ENCODE measurements at places on chromosomes 5 and 9.

GRCh38 chr5:62093976-62094375, 212.0 kb upstream of the KIF2A start:
- DNase-seq, result no peak

GRCh38 chr9:134159566-134160245, 4.7 kb downstream of the RNU6ATAC start:
- DNase-seq, result no peak

- DNase-seq, result no peak
Measured at GRCh38 chr9:68597362-68597997, 56.8 kb upstream of the TMEM252 start.

- no peak for DNase-seq
Measured at GRCh38 chr9:6014670-6015270, 654 bp downstream of the RANBP6 start.

DNA sequence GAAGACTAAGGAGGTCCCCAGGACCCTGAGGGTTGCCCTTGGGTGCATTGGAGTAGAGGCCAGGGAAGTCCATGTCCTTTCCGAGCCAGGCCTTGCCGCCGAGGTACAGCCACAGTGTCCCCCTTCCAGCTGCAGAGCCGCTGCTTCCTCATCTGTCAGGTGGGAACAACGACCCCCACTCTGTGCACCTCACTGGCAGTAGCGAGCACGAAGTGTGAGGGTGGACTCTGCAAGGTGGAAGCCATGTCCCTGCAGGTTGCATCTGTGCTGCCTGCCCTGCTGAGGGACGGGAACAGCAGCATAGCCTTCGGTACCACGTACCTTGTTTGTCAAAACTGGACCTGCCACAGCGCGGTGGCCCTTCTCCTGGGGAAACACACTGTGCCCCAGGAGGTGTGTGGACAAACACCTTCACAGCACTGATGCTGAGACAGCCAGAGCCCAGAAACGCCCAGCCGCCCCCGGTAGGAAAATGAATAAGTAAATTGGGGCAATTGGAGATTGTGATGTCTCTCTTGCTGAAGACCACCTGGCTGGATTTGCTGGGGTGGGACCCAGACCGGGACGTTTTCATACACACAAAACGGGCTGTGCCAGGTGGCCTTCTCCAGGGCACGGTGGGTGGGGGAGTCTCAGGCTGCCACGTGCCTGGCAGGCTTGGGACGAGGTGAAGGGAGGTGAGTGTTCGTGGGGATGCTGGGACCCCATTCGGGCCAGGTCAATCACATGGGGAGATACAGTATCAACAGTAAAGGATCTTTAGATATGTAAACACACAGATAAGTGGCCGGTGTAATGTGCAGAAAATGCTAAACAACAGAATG, 157.3 kb downstream of the RXRA start:
- no peak for DNase-seq

GRCh38 chr5:172758077-172758833, 12.7 kb downstream of the DUSP1 start:
- DNase-seq, result no peak

- DNase-seq, result no peak
Measured at GRCh38 chr5:146042628-146043279, 62.6 kb downstream of the PLAC8L1 start.

Measured in T-helper 17 cell (primary cell).